ENCODE measurements at places on chromosomes 3 and 15. TPM values are rescaled to one million over a fixed set of nuclear protein-coding genes. Genes with fewer than 3 reads are reported as not detected.

GRCh38 chr15:68283401-68283800 lies 5.9 kb downstream of the FEM1B start:
- no peak overlapping the region for H3K4me3 ChIP-seq
- no peak for DNase-seq
- peaks cover 66% of the 10 kb centered on the region for H3K4me1 ChIP-seq
- peaks cover 47% of the 10 kb centered on the region for H3K36me3 ChIP-seq

GRCh38 chr15:85897207-85897894 lies 102.6 kb upstream of the KLHL25 start:
- no peaks in the 10 kb centered on the region for H3K4me1 ChIP-seq
- no peak for DNase-seq
- H3K4me3 ChIP-seq = no peak overlapping the region
- no peaks in the 10 kb centered on the region for H3K36me3 ChIP-seq
- peaks cover 9% of the 10 kb centered on the region for H3K27me3 ChIP-seq

- no peak overlapping the region for H3K27ac ChIP-seq
- H3K4me3 ChIP-seq = no peak overlapping the region
- no peak for DNase-seq
- peaks cover 3% of the 10 kb centered on the region for H3K36me3 ChIP-seq
These were observed 93.1 kb upstream of the RPL32 start for GRCh38 chr3:12934431-12934830.

- H3K27me3 ChIP-seq = no peaks in the 10 kb centered on the region
- H3K4me3 ChIP-seq = no peak overlapping the region
- DNase-seq = no peak
- H3K4me1 ChIP-seq = peaks cover 2% of the 10 kb centered on the region
These were observed 113.4 kb downstream of the ETFA start for GRCh38 chr15:76197703-76198455.

DNA sequence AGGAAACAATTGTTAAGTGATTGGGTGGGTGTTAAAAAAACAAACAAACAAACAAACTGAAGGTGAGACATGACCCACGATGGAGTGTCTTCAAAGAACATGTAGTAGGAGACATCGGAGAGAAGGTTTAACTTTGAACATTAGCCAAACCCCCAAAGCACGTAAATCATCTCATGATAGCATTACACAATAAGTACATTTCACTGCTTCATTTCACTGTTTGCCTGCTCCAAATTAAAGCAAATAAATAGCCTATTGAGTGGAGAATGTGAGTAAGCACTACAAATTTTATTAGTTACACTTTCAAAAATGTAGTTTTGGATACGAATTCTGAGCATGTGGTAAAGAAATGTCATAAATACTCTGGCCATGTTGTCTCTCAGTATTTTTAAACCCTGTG lies 287.0 kb downstream of the SI start:
- H3K4me1 ChIP-seq = no peaks in the 10 kb centered on the region
- no peak overlapping the region for H3K27ac ChIP-seq

GRCh38 chr15:63532307-63532744 lies 27.9 kb downstream of the USP3 start:
- DNase-seq = no peak
- no peak overlapping the region for H3K4me3 ChIP-seq
- no peak overlapping the region for H3K27ac ChIP-seq
- H3K27me3 ChIP-seq = no peaks in the 10 kb centered on the region
- H3K36me3 ChIP-seq = peaks cover 32% of the 10 kb centered on the region

- H3K4me3 ChIP-seq = no peak overlapping the region
- no peak overlapping the region for H3K27ac ChIP-seq
- H3K27me3 ChIP-seq = peaks cover 31% of the 10 kb centered on the region
- H3K4me1 ChIP-seq = peaks cover 12% of the 10 kb centered on the region
- no peak for DNase-seq
These were observed 169.6 kb upstream of the TLE3 start for GRCh38 chr15:70267306-70267705.

DNA sequence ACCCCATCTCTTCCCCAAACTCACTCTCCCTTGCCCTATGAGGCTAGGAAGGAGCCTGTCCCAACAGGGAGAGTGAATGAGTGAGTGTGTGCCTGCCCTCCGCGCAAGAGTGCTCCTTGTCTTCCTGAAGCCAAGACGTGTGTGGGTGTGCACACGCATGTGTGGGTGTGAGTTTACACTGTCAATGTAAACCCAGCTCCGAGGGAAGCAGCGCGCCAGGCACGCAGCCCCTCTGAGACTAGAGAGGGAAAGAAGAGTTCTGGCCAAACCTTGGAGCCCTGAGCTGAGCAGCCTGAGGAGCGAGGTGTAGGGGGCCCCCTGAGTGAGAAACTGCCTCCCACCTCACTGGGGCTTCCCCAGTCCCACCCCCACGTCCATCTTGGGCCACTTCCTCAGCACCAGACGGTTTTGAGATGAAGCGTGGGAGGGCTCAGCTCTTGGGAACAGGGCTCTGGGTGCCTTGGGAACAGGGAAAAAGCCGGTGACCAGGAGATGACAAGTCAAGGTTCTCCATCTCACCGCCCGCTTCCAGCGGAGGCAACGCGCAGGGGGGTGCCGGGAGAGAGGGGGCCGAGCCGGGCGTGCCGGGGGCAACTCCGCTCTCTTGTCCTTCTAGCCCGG lies 5.1 kb downstream of the MECOM start:
- DNase-seq = no peak
- no peak overlapping the region for H3K27ac ChIP-seq
- no peak overlapping the region for H3K4me3 ChIP-seq
- peaks cover 2% of the 10 kb centered on the region for H3K36me3 ChIP-seq
- peaks cover 27% of the 10 kb centered on the region for H3K4me1 ChIP-seq

DNA sequence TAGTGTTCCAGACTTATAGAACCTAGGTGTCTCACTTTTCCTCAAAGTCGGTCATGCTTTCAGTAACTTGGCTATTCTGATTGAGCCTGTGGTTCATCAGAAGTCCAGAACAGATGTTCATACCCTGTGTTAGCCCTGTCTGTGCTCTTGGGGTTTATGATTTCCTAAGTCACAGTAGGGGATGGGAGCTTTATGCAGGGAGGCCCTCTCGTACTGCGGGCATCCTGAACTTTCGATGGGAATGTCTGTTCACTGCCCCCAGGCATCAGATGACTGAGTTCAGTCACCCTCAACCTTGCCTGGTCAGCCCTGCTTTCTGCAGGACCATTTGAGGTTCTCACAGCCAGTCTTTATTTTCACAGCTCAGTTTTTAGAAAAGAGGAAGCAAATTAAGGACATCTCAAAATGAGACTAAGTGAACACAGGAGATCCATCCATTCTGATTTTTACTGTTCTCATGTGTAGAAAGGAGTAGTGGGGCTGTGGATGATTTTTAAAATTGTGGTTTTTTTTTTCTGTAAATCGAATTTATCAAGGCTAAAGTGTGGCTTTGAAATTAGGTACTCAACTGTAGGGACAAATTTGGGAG lies 71.3 kb downstream of the CMTM8 start:
- H3K36me3 ChIP-seq = peaks cover 16% of the 10 kb centered on the region
- no peak overlapping the region for H3K4me3 ChIP-seq
- H3K4me1 ChIP-seq = peaks cover 64% of the 10 kb centered on the region
- no peak for DNase-seq

ACSBG1 gene
- not detected for total RNA-seq

IL12A gene
- not detected for total RNA-seq

B3GALNT1 gene
- 2.9 TPM for total RNA-seq

EMC7 gene
- total RNA-seq = 63.1 TPM

GOLGA6B gene
- not detected for total RNA-seq

COL7A1 gene
- 1.3 TPM for total RNA-seq

CNTN4 gene
- not detected for total RNA-seq

PRRT3 gene
- total RNA-seq = 5.5 TPM

Measured in activated CD4-positive, alpha-beta T cell treated with anti-CD3 and anti-CD28 coated beads, Interleukin-2, amount 10 ng/mL, durations not matched to agents 7 days and 5 days (primary cell).